Upper lobe of left lung (tissue), 6 donors: ENCODE measurements at places on chromosomes 6 and 20. TPM values are rescaled to one million over a fixed set of nuclear protein-coding genes. Genes with fewer than 3 reads are reported as not detected.

DNA sequence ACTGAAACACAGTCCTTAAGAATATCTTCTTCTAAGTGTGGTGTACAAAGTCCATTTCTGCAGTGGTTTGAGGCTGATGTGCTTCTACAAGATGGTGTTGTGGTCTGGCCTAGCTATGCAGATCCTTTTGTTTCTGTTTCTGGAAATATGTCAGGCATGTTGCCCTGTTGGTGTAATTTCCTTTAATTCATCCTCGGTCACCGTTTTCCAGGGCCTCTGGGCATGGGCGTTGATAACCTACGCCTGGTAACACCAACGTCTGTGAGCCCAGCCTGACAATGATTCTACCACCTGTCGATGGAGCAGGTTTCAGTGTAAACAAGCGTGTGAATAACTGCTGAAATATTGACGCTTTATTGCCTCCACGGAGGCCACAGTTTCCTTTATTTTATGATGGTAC is 33.3 kb upstream of the AFDN start:
- no peak overlapping the region for H3K27ac ChIP-seq
- peaks cover 15% of the 10 kb centered on the region for H3K4me1 ChIP-seq
- DNase-seq: no peak
- H3K36me3 ChIP-seq: no peaks in the 10 kb centered on the region
- H3K27me3 ChIP-seq: no peaks in the 10 kb centered on the region

- H3K36me3 ChIP-seq: no peaks in the 10 kb centered on the region
- no peaks in the 10 kb centered on the region for H3K4me1 ChIP-seq
- no peak overlapping the region for H3K27ac ChIP-seq
- no peaks in the 10 kb centered on the region for H3K27me3 ChIP-seq
These were observed 18.5 kb downstream of the DACT2 start for GRCh38 chr6:168300975-168301647.

DNA sequence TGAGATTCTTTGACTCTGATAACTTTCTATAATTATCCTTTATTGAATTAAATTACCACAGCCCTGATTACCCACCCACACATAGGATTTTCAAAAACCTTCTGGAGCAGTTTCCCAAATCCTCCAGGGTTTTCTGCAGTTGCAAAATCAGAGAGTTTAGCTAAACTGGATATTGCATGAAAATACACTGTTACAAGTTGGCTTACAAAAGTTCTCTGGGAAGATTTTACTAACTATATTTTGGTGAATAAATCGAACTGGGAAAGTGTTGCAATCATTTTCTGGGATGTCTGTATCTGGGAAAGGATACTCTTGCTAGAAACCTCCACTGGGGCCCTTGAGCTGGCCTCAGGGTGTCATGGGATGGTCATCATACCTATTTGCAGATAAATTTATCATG is 97.6 kb upstream of the STMND1 start:
- H3K4me3 ChIP-seq: no peak overlapping the region
- DNase-seq: no peak
- peaks cover 5% of the 10 kb centered on the region for H3K4me1 ChIP-seq
- H3K27me3 ChIP-seq: no peaks in the 10 kb centered on the region
- no peak overlapping the region for H3K27ac ChIP-seq

GRCh38 chr6:33014841-33015634 is 5.6 kb upstream of the HLA-DOA start:
- H3K27ac ChIP-seq: no peak overlapping the region
- DNase-seq: no peak
- H3K27me3 ChIP-seq: no peaks in the 10 kb centered on the region

- no peaks in the 10 kb centered on the region for H3K27me3 ChIP-seq
- no peak overlapping the region for H3K27ac ChIP-seq
- no peak overlapping the region for H3K4me3 ChIP-seq
These were observed 155.6 kb downstream of the FOXC1 start for GRCh38 chr6:1765160-1765903.

PRR18 gene
- 2.1 TPM for total RNA-seq

GJA10 gene
- total RNA-seq: not detected

GRCh38 chr6:51929934-51930574 is 157.4 kb downstream of the PKHD1 start:
- no peaks in the 10 kb centered on the region for H3K4me1 ChIP-seq
- no peaks in the 10 kb centered on the region for H3K36me3 ChIP-seq
- DNase-seq: no peak
- H3K27ac ChIP-seq: no peak overlapping the region
- no peaks in the 10 kb centered on the region for H3K27me3 ChIP-seq

DNA sequence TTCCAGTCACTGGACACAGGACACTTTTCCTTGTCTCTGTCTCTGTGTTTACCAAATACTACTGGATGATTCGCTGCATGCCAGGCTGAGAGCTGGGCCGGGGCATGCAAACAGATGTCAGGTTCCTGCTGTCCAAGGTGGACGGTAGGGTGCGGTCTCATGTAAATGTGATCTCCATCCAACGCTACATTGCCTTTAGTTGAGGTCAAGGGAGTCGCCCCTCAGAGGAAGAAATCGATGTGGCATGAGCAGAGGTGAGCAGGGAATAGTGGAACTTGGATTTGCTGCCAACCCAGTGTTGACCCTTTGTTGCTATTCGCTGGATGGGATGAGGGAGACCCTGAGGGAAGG is 9.8 kb upstream of the TOX2 start:
- no peak overlapping the region for H3K27ac ChIP-seq
- DNase-seq: no peak
- H3K4me3 ChIP-seq: no peak overlapping the region
- H3K27me3 ChIP-seq: no peaks in the 10 kb centered on the region
- H3K36me3 ChIP-seq: no peaks in the 10 kb centered on the region

TTK gene
- total RNA-seq: 2.3 TPM

APOM gene
- 0.89 TPM for total RNA-seq

DNA sequence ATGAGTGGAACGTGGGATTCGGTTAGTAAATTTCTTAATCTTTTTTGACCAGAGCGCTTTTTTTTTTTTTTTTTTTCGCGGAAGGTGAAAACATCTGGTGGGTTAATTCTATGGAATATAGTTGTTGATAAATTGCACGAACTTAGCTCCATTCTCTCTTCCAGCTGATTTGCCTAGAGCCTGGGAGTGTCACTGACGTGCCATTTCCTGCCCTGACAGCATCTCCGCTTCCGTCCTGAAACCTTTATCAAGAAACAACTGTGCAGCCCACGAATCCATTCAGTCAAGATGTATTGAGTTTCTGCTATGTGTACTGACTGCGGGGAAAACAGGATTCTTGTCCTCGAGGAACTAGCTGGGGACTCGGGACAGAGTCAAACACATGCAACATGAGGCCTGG is 59.5 kb upstream of the TGM3 start:
- H3K4me3 ChIP-seq: no peak overlapping the region
- no peak for DNase-seq
- H3K36me3 ChIP-seq: no peaks in the 10 kb centered on the region

- no peaks in the 10 kb centered on the region for H3K27me3 ChIP-seq
- peak; percentile 65 for DNase-seq
- peak overlapping the region; percentile 64 for H3K4me3 ChIP-seq
- H3K27ac ChIP-seq: no peak overlapping the region
- no peaks in the 10 kb centered on the region for H3K36me3 ChIP-seq
These were observed 24.9 kb upstream of the MAP3K7 start for GRCh38 chr6:90611543-90612312.

- no peaks in the 10 kb centered on the region for H3K4me1 ChIP-seq
- H3K27me3 ChIP-seq: no peaks in the 10 kb centered on the region
- H3K4me3 ChIP-seq: no peak overlapping the region
- no peaks in the 10 kb centered on the region for H3K36me3 ChIP-seq
- peak; percentile 84 for DNase-seq
These were observed 117.0 kb downstream of the ERMARD start for GRCh38 chr6:169868458-169868857.

GRCh38 chr20:39909447-39909846 is 779.6 kb downstream of the MAFB start:
- no peak overlapping the region for H3K4me3 ChIP-seq
- H3K27ac ChIP-seq: no peak overlapping the region
- DNase-seq: no peak
- H3K4me1 ChIP-seq: no peaks in the 10 kb centered on the region
- H3K36me3 ChIP-seq: no peaks in the 10 kb centered on the region

FNDC11 gene
- 1.2 TPM for total RNA-seq

DNA sequence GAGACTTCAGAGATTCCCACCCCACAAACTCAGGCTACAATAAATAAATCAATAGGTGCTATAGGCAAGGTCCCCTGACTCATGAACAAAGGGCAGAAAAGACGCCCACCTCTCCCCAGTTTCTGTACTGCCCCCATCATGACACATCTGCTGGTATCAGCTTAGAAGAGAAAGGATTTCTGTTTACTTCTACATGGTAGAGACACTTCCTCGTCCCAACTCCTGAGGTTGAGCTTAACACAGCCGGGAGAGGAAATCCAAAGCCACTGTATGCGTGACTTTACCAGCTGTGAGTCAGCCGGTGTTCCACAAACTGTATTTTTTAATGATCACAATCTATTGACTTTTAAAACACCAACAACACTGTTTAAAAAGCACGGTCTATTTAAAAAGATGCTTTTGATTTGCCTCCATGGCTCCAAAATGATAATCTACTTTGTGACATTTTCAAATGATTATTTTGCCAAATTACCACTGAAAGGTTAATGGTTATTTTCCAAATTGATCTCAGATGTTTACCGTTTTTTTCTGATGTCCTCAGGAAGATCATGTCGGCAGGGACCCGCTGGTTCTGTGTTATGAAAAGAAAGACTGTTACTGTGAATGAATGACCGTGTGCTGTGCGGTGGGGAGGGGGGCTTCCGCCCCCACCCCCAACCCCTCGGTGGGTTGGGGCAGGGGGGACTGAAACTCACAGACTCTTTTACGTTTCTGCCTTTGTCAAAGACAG is 72.5 kb downstream of the ATP9A start:
- H3K4me3 ChIP-seq: peak overlapping the region; percentile 3
- H3K4me1 ChIP-seq: peaks cover 14% of the 10 kb centered on the region
- no peak for DNase-seq
- no peaks in the 10 kb centered on the region for H3K36me3 ChIP-seq

GRCh38 chr6:66184091-66184490 is 477.1 kb upstream of the EYS start:
- H3K36me3 ChIP-seq: no peaks in the 10 kb centered on the region
- H3K27ac ChIP-seq: no peak overlapping the region
- no peaks in the 10 kb centered on the region for H3K27me3 ChIP-seq
- no peak for DNase-seq
- no peaks in the 10 kb centered on the region for H3K4me1 ChIP-seq
- H3K4me3 ChIP-seq: no peak overlapping the region

FERMT1 gene
- 0.69 TPM for total RNA-seq

DNA sequence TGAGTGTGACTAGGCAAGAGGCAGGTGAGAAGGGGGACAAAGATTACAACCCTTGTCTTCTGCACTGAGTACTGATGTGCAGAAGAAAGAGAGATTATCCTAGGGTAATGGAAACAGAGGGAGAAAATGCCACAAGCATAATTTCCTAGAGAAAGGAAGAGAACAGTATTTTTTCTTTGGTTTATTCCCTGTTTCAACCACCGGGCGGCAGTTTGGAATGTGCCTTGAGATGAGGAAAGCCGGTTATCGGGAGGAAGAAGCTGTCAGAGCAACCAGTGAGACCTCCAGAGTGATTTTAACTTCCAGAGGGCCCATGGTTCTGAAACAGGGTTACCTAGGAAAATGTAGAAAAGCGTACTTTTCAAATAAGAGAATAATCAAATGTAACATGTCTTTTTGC is 121.4 kb downstream of the REV3L start:
- no peaks in the 10 kb centered on the region for H3K36me3 ChIP-seq
- no peak overlapping the region for H3K4me3 ChIP-seq
- no peaks in the 10 kb centered on the region for H3K27me3 ChIP-seq
- H3K27ac ChIP-seq: no peak overlapping the region
- DNase-seq: no peak

- H3K4me3 ChIP-seq: no peak overlapping the region
- no peak for DNase-seq
- no peaks in the 10 kb centered on the region for H3K36me3 ChIP-seq
- H3K4me1 ChIP-seq: no peaks in the 10 kb centered on the region
- H3K27ac ChIP-seq: no peak overlapping the region
These were observed 39.0 kb upstream of the PLN start for GRCh38 chr6:118509009-118509617.

- peaks cover 65% of the 10 kb centered on the region for H3K4me1 ChIP-seq
- H3K27ac ChIP-seq: peak within 1 kb of the TSS; percentile 89
- H3K27me3 ChIP-seq: peaks cover 5% of the 10 kb centered on the region
- H3K36me3 ChIP-seq: no peaks in the 10 kb centered on the region
- peak; percentile 84 for DNase-seq
These were observed at the start of gene HSPA12B for GRCh38 chr20:3732327-3733118. HSPA12B (plus strand) TSS chr20:3732685; CDS start chr20:3738675, 5,990 bp downstream.

- H3K4me3 ChIP-seq: no peak overlapping the region
- H3K27ac ChIP-seq: no peak overlapping the region
- H3K4me1 ChIP-seq: no peaks in the 10 kb centered on the region
- no peaks in the 10 kb centered on the region for H3K27me3 ChIP-seq
These were observed 492.4 kb upstream of the CDH4 start for GRCh38 chr20:60759651-60760050.

BPIFB4 gene
- not detected for total RNA-seq

TRMT11 gene
- 13.8 TPM for total RNA-seq

DNA sequence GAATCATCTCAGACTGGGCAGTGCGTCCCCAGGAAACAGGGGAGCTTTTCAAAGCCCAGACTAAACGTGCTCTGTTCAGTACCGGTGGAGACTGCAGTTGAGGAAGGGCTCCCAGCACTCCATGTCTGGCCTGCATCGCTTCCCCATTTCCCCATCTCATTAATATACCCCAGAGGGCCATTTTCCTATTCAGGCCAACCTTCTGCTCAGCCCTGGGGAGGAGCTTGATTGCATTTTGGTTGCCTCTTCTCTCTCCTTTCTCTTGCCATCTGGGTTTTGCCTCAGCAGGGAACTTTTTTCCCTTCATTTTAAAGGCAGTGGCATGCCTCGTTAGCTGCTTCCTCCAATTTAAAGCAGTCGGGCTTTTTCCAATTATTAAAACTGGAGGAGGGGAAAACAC is 394.3 kb upstream of the SOX4 start:
- no peaks in the 10 kb centered on the region for H3K4me1 ChIP-seq
- no peak overlapping the region for H3K27ac ChIP-seq
- DNase-seq: no peak
- no peaks in the 10 kb centered on the region for H3K27me3 ChIP-seq

DNA sequence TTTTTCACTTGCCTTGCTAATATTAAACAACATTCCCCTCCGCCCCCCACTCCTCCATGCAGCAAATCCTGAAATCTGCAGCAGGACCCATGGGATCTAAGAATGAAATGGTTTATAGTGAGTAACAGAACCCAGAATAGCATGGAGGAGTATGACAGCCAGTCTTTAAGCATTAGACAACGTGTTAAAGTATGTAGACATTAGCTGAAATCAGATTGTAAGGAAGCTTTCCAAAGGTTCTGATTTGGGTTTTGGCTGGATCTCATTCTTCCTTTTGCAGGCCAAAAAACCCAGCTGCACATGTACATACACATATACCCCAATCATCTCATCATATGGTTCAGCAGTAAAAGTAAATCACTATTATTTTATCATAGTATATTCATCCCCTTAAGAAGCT is 126.5 kb downstream of the GJA10 start:
- H3K27me3 ChIP-seq: no peaks in the 10 kb centered on the region
- no peaks in the 10 kb centered on the region for H3K36me3 ChIP-seq
- no peaks in the 10 kb centered on the region for H3K4me1 ChIP-seq
- H3K4me3 ChIP-seq: no peak overlapping the region
- DNase-seq: no peak
- H3K27ac ChIP-seq: no peak overlapping the region

- no peaks in the 10 kb centered on the region for H3K27me3 ChIP-seq
- DNase-seq: peak; percentile 87
- no peak overlapping the region for H3K27ac ChIP-seq
- no peak overlapping the region for H3K4me3 ChIP-seq
- H3K36me3 ChIP-seq: no peaks in the 10 kb centered on the region
These were observed 6.0 kb downstream of the CLPSL1 start for GRCh38 chr6:35786810-35787209.

CLPSL1 gene
- not detected for total RNA-seq
